Activated naive CD8-positive, alpha-beta T cell treated with anti-CD3 and anti-CD28 coated beads for 36 hours (primary cell): ENCODE measurements at places on chromosomes 7 and 10.

GRCh38 chr7:86326847-86327246 is 316.9 kb upstream of the GRM3 start:
- no peak for DNase-seq

GRCh38 chr7:116417593-116418345 is 81.8 kb upstream of the CAV2 start:
- no peak for DNase-seq

DNA sequence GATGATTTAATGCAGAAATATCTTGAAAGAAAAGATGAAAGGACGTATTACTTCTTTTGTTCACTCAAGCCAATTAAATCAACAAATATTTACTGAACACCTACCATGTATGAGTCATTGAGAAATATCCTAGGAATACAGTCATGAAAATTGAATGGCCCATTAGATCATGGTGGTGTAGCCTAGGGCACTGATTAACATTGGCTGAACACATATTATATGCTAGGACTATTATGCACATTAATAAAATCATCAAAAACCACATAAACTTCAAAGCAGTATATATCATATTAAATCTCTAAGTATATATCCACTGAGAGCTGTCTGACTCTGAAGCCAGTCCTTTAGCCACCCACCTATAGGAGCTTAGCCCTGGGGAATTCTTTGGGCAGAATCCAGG is 41.8 kb downstream of the FAM204A start:
- DNase-seq = no peak

DNA sequence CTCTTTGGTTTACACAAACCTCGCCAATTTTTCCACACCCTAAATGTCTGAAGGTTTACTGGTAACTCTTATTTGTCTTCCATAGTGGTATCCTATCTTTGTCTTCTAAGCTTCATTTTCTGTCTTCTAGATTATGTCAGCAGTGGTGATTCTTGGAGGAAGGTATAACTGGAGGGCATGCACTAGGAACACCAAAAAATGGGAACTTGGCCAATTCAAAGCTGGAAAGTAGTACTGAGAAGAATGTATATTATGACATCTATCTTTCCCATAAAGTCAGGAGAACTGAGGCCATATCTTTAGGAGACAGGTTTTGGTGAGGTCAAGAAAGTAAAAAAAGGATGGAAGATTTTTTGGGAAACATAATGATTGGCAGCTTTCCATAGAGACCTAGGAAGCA is 113.3 kb downstream of the CPEB3 start:
- DNase-seq = no peak

GRCh38 chr10:103514244-103514643 is 20.7 kb downstream of the NEURL1 start:
- no peak for DNase-seq

DNA sequence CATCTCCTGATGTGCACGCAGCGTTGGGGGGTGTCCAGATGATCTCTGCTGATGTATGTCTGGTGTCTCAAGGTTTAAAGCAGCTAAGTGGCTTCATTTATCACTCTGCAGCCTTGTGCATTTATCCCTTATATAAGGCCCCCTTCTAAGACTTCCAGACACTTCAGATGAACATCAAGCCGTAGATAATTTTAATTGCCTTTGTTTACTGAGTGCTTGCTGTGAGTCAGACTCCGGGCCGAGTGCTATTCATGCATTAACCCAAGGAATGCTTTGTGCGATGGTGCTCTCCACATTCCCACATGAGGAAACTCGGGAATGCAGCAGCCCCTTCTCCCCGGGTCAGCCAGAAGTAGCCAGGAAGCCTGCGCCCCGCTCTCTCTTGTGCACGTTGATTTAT is 328.6 kb upstream of the COBL start:
- no peak for DNase-seq
